GM04504 (cell line): ENCODE measurements at places on chromosomes 12 and 14.
A peak's percentile ranks its signal among the peaks of the same experiment; 100 is the strongest.

GRCh38 chr14:88516861-88517357 is 37.9 kb downstream of the PTPN21 start:
- DNase-seq, result no peak

DNA sequence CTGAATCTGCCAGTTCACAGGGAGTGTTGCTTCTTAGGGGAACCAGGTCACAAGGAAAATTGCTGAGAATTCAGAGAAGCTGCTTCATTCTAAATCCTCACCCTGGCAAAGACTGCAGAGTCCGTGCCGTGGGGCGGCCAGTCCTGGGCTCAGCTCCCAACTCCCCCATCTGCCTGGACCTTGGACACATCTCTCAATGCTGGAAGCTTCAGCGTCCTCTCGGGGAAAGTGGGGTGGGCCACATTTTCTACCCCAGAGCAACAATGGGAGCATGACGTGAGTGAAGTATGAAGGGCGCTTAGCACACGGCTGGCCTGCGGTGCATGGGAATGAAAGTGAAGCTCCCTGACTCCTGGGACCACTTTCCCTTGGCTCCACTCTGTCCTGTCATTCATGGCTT is 31.2 kb downstream of the HVCN1 start:
- no peak for DNase-seq

- DNase-seq, result no peak
Observed at GRCh38 chr12:14614704-14615121, 47.0 kb upstream of the PLBD1 start.

- DNase-seq, result no peak
Observed at GRCh38 chr12:46702581-46703344, 123.0 kb downstream of the SLC38A4 start.

GRCh38 chr12:46386360-46386867 is 13.8 kb upstream of the SLC38A2 start:
- DNase-seq, result peak; percentile 77

DNA sequence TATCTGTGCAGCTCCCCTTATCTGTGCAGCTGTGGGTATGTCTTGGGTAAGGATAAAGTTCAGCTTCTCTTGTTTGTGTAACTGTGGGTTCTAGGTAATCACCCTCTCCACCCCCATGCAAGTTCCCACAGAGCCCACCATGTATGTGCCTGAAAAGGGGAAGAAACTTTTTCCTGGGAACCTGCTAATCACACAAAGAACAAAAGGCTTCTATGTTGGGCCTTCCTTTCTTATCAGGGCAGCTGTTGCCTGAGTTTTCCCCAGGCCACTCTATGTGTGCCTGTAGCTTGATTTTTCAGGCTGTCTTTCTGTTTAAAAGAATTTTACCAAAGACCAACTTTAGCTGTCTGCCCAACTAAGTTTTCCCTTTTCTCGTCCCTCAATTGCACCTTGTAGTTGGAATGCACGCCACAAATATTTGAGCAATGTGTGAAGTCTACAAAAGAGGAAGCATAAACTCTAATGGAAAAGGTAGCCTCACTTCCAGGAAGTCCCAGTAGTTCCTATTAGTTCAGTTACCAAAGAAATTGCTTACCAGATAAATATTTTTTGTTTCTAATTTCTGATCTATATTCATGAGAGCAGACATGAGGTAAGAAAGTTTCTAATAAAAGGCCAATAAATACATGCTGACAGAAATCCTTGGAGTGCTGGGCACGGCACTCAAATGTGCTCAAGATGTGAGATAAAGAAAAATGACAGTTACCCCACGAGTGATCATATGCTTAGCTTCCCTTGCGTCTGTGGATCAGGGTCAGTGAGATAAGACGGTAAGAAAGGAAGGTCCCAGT is 2.7 kb upstream of the GALC start:
- DNase-seq, result no peak

GRCh38 chr12:125185740-125186470 is 120.7 kb downstream of the AACS start:
- DNase-seq, result peak; percentile 42

- no peak for DNase-seq
Observed at GRCh38 chr14:50064993-50065392, 51.4 kb downstream of the VCPKMT start.

- DNase-seq, result no peak
Observed at GRCh38 chr12:30021051-30021833, 237.5 kb upstream of the TMTC1 start.

- no peak for DNase-seq
Observed at GRCh38 chr12:92121826-92122225, 23.8 kb downstream of the BTG1 start.

DNA sequence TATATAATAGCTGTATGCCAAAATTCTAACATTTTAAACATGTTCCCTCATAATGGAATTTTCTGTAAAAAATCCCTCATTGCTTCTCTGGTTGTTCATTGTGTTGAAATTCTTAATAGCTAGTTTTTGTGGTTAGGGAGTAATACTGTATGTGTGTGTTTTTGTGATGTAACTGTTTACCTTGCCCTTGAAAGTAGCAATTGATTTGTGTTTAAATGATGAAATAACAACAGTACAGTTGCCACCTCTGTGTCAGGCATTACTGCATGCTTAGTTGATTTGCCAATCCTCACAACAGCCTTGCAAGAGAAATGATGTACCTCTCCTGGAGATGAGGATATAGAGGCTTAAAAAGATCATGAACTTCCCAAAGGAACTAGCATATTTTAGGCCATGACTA is 94.9 kb downstream of the DAAM1 start:
- DNase-seq, result peak; percentile 23

DNA sequence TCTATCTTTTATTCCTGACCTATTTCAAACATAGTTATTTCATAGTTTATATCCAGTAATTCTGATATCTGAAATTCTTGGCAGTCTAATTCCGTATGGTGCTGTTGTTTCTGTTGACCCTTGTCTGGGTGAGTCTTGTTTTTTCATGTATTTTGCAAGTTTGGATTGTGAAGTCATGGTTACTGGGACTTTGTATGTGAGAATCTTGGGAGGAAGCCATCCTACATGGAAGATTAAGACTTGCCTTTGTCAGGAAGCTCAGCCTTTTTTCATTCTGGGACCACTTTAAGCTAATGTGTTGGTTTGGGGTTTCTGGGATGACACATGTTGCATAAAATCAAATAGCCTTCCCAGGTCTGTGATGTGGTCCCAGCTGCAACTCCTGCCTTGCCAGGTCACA is 191.6 kb upstream of the E2F7 start:
- no peak for DNase-seq

DNA sequence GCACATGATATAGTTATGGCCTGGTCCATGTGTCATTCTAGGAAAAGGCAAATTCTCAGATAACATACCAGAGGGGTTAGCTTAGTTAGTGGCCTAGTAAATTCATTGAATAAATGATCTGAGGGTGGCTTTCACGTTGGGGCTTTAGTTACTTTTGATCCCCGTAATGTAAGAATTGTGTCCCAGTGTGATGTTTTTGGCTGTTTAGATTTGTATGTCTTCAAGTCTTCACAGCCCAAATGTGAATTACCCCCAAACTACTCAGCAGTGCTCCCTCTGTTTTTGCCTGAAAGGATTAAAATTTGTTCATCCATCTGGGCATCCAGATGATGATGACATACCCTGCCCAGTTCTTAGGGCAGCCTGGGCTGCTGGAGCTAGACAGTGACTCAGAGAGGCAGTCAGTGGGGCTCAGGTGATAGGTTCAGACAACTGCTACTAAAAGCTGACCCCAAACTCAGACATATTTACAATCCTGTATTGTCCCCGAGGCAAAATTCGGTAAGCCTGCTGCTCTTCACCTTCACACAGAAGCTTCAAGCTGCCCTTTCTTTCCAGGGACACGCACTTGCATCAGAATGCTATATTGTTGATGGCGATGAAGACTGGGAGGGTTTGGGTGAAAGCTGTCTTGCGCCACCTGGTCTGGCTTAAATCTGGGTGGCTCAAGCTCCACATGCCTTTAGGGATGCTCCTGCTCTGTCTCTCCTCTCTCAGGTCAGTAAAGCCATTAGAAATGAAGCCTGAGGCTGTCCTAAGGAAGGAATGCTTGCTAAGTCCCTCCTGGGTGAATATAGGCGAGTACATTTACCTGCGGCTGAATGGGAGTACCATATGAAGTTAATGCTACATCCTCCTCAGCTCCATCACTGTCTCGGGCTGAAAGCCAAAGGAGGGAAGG is 10.3 kb downstream of the GPRC5D start:
- DNase-seq, result no peak

- no peak for DNase-seq
Observed at GRCh38 chr12:1044199-1044598, 53.2 kb downstream of the ERC1 start.

DNA sequence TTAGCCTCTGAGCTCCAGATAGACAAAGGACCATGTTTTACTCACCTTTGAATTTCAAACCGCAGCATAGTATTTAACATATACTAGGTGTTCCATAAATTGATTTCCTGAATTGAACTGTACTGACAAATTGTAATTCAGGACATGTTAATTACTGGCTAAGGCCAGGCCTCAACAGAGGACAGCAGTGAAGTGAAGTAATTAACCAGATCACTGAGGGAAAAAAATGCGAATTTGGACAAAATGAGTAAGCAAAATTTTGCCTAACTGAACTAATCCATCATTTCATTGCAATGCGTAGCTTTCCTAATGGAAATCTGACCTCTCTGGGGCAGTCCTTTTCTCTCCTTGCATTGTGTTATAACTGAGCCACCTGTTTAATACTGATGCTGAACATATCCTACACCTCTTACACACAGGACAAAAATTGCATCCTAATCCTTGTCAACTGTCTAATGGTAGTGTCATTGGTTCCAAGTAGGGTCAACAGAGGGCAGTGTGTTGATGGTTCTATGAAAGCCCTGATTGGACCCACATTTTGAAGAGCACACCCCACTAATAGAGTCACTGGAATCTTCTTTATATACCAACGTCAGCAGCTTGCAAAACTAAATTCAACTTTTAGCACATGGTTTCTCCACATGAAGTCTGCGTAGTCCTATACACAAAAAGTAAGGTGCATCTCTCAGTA is 148.4 kb downstream of the SLC25A21 start:
- DNase-seq, result no peak

DNA sequence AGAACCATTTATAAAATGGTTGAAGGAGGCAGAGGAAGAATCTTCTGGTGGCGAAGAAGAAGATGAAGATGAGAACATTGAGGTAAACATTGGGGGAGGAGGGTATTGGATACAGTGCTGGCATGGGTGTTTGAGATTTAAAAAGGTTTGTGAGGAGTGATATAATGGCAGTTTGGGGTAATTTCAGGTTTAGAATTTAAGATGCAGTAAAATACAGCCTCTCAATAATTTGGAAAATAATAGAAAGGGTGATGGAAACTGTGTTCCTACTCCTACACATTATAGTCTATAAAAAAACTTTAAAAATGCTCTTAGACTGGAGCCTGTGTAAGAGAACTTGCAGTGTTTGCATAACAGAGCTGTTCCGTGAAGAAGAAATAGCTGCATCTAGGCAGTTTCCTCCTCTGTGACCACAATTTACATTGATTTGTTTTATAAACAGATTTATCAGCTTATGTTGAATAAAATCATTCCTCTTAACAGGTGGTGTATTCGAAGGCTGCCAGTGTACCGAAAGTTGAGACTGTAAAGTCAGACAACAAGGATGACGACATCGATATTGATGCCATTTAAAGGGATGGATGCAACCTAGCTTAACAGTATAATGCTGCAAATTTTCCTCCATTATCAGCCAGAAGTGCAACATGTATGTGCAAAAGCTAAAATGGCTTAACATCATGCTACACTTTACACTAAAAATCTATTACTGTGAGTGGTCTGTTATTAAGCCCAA is 6.6 kb downstream of the EIF5 start:
- DNase-seq, result no peak

- peak; percentile 3 for DNase-seq
Observed at GRCh38 chr14:57987051-57987450, 121.2 kb upstream of the SLC35F4 start.

- no peak for DNase-seq
Observed at GRCh38 chr12:92582475-92582874, 120.3 kb upstream of the PLEKHG7 start.

- DNase-seq, result no peak
Observed at GRCh38 chr14:99684410-99684934, 374 bp downstream of the CYP46A1 start.

GRCh38 chr14:59306775-59307174 is 118.3 kb downstream of the DAAM1 start:
- no peak for DNase-seq

GRCh38 chr12:95700316-95700785 is 90.2 kb downstream of the NTN4 start:
- peak; percentile 90 for DNase-seq

DNA sequence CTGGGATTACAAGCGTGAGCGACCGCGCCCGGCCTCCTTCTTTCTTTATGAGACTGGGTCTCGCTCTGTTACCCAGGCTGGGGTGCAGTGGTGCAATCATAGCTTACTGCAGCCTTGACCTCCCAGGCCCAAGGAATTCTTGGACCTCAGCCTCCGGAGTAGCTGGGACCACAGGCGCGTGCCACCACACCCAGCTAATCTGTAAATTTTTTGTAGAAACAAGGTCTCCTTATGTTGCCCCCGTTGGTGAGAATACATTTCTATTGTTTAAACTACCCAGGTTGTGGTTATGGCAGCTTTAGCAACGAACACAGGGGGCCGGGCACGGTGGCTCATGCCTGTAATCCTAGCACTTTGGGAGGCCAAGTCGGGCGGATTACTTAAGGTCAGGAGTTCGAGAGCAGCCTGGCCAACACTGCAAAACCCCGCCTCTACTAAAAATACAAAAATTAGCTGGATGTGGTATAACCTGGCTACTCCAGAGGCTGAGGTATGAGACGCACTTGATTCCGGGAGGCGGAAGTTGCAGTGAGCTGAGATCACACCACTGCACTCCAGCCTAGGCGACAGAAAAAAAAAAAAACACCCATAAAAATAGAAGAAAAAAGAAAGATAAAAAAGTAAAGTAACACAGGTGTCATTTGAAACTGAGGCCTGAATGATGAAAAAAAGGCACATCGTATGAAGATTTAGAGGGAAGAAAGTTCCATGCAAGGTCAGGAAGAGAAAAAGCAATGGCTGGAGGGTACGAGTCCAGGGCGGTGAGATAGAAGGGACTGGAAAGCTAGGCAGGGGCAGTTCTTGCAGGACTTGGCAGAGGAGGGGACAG is 977 bp upstream of the TMEM120B start:
- no peak for DNase-seq

GRCh38 chr12:53059434-53060063 is 9.7 kb downstream of the TNS2 start:
- no peak for DNase-seq
